ENCODE measurements at places on chromosomes 4 and X.
A peak's percentile ranks its signal among the peaks of the same experiment; 100 is the strongest.

DNA sequence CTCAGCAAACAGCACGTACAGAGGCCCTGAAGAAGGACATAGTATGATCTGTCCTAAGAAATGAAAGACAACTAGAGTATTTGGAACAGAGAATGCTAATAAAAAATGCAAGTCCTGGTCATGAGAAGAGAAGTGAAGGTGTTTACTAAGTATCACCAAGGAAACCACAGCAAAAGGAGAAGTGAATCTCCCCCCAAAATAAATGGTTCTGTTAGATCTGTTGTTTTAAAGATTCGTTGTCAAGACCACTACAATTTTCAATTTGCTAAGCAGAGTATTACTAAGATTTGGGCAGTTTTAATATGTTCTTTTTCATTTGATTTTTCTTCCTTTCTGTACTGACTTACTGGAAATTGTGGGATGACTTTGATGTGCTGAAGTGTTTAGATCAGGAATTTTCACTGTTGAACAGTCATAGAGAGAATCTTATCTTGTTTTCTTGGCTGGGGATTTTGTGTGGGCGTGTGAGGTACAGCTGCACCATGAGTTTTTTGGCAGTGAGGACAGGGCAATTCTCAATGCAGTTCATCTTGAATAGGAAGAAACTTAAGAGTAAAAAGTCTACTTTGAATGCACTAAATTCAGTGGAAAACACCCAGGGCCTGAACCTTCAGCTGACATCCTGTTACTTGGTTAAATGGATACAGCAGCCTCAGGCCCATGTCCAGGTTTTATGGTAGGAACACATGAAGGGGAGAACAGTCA lies 132.2 kb downstream of the STIM2 start:
- peak; percentile 12 for DNase-seq

- DNase-seq: no peak
These were observed 7.7 kb downstream of the COL4A5 start for GRCh38 chrX:108447303-108447702.

DNA sequence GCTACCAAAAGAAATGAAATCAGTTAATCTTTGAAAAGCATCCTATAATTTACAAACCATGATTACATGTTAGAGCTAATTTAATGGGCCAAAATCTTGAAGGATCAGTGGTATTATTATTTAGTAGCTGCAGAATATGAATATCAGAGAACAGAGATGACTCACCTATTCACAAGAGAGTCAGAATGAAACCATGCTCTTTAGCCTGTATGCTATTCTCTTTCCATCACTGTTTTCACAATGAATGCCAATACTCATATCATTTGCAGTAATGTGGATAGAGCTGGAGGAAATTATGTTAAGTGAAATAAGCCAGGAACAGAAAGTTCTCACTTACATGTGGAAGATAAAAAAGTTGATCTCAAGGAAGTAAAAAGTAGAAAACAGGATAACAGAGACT lies 414.1 kb downstream of the CENPC start:
- no peak for DNase-seq

GRCh38 chrX:124113621-124114600 lies 152.4 kb downstream of the STAG2 start:
- DNase-seq: peak; percentile 4

DNA sequence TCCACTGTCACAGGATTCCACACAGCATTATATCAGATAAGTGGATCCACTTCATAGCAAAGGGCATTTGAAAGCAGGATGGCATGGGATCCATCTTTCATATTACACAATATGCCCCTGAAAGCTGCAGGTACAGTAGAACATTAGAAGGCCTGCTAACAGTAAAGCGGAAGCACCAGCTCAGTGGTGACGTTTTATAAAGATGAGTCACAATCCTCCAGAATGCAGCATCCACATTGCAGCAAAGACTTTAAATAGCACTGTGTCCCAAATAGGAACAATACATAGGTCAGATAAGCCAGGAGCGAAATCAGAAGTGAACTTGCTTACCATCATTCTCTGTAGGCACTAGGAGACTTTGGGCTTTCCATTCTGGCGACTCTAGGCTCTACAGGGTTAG lies 609.5 kb upstream of the FAT1 start:
- DNase-seq: no peak

GRCh38 chr4:182205306-182205705 lies 37.9 kb upstream of the TENM3 start:
- no peak for DNase-seq

- DNase-seq: no peak
These were observed 65.9 kb downstream of the ANTXR2 start for GRCh38 chr4:80006935-80007744.

GRCh38 chrX:111013778-111014455 lies 82.1 kb upstream of the PAK3 start:
- DNase-seq: no peak

DNA sequence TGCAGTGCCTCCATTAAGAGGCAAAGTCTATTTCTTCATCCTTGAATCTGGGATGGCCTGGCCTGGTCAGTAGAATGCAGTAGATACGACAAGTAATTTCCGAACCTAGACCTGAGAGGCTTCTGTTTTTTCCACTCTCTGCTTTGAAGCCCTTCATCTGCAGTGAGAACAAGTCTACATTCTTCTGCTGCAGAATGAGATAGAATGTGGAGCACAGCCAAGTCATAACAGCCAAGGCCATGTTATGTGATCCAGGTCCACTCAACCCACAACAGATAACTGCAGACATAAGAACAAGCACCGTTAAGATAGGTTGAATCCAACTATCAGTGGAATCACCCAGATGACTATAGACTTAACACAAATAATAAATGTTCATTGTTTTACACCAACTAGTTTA lies 1297.7 kb downstream of the C4orf33 start:
- DNase-seq: no peak

DNA sequence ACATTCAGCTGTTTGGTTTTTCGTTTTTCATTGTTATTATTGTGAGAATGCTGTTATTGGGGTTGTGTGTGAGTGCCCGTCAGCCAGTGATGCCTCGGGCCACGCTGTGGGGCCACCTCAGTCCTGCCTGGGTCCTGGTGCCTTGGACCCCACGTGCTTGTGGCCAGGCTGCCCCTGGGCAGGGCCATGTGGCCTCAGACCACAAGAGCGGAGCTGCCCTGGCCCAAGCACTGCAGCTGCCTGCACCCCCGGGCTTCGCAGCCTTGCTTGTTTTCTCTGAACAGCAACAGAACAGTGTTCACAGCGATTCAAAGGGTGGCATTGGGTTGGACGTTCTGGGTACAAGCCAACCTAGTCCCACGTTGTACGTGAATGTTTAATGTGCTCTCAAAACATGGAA lies 56.9 kb downstream of the CPLX1 start:
- no peak for DNase-seq

DNA sequence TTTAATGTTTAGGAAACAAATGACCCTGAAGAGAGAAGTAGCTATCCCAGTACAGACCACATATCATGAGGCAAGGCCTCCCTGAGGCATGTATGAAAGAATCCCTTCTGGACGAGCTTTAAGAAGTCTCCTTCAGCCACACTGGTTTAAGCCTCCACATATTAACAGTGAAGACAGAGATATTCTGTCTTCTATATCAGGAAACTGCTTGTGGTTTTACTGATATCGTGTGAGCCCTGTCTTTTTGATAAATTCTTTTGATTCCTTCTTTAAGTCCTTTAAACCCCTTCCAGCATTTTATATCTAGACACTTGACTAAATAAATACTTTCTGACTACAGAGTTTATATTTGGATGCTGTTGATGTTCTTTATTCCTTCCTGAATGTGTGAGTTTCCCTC lies 45.9 kb upstream of the GPC4 start:
- no peak for DNase-seq

DNA sequence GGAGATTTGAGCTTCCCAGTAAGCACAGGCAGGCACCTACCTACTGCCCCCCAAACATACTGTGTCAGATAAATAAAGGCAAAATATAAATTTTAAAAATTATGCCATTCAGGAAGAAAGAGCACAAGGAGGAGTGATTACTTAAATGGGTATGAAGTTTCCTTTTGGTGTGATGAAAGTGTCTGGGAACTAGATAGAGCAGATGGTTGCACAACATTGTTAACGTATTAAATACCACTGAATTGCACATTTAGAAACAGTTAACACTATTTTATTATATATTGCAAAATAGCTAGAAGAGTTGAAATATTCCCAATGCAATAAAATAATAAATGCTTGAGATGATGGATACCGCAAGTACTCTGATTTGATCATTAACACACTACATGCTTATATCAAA lies 374.7 kb upstream of the FGF13 start:
- no peak for DNase-seq

- no peak for DNase-seq
These were observed 315.3 kb downstream of the PTTG2 start for GRCh38 chr4:38275331-38276100.

GRCh38 chr4:150884625-150885024 lies 130.5 kb downstream of the LRBA start:
- no peak for DNase-seq

GRCh38 chr4:140726776-140727500 lies 29.2 kb downstream of the TBC1D9 start:
- DNase-seq: no peak

GRCh38 chr4:115437739-115438138 lies 324.3 kb upstream of the NDST4 start:
- no peak for DNase-seq

- no peak for DNase-seq
These were observed 36.7 kb downstream of the FGFRL1 start for GRCh38 chr4:1047976-1048772.

DNA sequence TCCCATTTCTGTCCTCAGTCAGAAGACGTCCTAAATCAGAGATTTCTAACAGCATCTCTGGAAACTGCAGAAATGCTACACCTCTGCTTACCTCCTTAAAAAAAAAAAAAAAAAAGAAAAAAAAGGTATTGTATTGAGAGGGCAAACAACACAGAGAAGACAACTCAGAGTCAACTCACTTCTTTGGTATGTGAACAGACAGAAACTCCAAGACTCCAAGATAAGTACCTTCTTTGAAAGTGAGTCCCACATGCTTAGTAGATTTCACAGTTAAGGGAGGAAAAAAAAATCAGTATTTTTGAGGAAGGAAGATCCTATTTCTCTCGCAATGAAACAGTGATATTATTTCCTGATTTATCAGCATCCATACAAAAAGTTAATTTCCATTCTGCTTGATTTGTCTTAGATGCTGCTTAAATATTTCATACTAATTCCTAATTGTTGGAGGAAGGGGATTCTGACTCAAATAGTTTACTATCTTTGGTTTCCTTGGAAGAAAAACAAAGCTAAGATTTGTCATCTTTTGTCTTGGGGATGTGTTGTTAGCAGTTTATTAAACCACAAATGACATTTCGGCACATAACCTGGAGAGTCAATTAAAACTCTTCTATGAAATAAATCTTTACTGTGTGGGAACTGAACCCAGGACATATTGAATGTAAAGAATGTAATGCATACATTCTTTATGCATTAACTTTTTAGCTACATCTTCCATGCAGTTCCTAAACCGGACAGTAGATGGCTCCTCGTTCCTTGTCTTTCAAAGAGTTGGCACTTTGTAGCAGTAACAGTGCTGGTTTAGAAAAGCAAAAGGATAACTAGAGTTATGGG lies 4.7 kb downstream of the RASGEF1B start:
- DNase-seq: peak; percentile 90

GRCh38 chr4:174928575-174929253 lies 10.6 kb downstream of the ADAM29 start:
- DNase-seq: no peak

GRCh38 chr4:69833251-69833650 lies 26.7 kb downstream of the SULT1E1 start:
- peak; percentile 9 for DNase-seq

- DNase-seq: no peak
These were observed 55.5 kb upstream of the AGTR2 start for GRCh38 chrX:116114999-116115398.

GRCh38 chr4:68348577-68348976 lies 1.3 kb downstream of the YTHDC1 start:
- DNase-seq: no peak

- DNase-seq: peak; percentile 31
These were observed 32.2 kb downstream of the SMS start for GRCh38 chrX:21972721-21973120.

DNA sequence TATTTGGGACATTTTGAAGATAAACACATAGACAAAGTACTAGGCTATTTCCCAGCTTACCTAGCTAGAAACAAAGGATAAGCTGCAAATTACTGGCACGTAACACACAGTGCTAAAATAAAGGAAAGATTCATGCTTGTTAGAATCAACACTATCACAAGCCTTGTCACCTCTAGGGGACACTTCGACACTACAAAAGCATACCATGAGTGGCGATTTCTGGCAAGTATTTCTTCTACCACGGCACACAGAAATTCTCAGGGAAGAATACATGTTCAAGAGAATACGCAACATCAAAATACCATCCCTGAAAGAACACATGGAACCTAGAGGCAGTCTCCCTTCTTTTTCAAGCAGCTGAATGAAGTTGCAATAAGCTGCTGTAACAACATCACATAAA lies 5.1 kb downstream of the MECP2 start:
- DNase-seq: no peak

DNA sequence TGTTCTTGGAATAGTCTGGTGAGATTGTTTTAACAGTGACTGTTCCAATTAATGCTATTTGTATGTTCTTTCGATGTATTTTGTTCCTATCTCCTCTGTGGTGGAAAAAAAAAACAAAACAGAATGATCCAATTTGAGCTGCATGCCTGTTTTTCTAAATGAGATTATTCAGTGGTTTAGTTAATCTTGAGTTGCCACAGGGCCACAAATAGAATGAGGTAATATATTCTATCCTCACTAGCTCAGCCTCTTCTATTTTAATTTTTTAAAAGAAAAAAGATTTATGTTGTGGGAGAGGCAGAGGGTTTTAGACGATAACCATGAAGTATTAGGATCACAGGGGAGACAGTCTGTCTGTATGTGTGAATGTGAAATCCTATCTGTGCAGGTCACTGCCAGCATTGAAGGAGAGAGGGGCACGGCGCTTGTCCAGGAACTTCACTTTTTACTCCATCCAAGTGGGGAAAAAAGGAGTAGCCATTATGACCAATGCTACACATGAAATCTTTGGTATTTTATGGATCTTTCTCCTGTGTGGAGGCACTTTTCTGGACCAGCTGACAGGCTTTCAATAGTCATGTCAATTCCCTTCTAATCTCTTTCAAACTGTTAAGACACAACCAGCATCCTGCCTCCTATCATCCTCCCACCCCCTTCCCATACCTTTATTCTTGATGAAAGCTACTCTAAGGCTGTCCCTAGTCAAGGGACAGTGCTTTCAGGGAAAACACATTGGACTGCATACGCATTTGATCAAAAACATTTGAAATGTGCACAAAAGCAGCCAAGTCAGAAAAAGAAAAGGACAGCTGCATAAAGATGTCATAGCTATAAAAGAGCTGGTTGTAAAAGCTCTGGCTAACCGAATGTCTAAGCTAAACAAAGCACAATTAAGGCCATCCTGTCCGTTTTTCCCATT lies 1063.8 kb upstream of the INTU start:
- DNase-seq: no peak

DNA sequence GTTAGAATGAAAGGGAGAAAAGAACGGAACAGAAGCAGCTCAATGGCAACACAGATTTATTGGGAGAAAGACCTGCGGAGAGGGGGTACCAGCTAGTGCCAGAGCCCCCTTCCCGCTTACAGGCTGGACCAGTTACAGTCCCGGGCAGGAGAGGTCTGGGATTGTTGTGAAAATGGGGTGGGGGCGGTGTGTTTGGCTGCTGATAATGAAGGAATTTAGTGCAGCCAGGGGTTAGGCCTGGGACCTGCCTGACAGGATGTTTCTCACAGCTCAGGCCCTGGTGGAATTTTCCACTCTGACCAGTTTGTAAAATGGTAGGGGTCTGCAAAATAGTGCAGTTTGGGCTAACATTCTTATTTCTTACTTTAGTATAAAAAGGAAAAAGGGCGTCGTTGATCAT lies 75.4 kb upstream of the SPIN4 start:
- DNase-seq: no peak

- no peak for DNase-seq
These were observed 206.3 kb upstream of the TBL1X start for GRCh38 chrX:9258421-9259104.

Measured in suppressor macrophage treated with lipopolysaccharide for 1 hour (primary cell).